ENCODE measurements at places on chromosomes 7 and 10.

GRCh38 chr10:76811430-76811829 lies 826.2 kb downstream of the KCNMA1 start:
- DNase-seq: no peak

GRCh38 chr7:44153948-44154335 lies 12.8 kb upstream of the MYL7 start:
- DNase-seq: no peak

GRCh38 chr7:17311952-17312351 lies 13.5 kb downstream of the AHR start:
- no peak for DNase-seq

DNA sequence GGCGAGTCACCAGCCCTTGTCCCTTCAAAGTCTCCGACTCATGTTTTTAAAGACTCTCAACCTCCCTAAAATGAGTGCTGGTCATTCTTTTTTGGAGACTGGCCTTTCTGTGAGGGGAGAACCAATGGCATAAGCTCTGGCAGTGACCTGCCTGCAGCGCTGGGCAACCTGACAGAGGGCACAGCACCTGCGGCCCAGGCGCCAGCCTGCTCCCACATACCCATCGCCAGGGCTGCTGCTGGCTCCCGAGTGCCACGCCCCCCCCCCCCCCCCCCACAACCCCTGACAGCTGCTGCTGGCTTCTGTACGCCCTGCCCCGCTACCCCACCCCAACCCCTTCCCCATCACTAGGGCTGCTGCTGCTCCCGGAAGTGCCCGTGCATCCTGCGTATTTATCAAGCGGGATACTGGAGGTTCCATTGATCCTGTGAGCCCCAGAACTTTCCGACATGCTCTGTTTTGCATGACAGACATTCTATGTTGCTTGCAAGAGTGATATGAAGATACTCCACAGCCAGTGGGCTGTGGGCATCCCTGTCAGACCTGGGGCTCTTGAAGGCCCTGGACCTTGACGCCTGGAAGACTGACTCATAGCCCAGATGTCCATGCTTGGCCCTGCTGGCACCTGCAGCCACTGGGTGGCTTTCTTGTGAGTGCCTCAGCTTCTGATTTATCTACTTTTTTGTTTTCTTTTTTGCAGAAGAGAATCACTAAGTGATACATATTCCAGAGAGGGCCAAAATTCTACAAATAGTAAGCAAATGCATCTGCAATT lies 243.9 kb downstream of the ZMYND11 start:
- no peak for DNase-seq

DNA sequence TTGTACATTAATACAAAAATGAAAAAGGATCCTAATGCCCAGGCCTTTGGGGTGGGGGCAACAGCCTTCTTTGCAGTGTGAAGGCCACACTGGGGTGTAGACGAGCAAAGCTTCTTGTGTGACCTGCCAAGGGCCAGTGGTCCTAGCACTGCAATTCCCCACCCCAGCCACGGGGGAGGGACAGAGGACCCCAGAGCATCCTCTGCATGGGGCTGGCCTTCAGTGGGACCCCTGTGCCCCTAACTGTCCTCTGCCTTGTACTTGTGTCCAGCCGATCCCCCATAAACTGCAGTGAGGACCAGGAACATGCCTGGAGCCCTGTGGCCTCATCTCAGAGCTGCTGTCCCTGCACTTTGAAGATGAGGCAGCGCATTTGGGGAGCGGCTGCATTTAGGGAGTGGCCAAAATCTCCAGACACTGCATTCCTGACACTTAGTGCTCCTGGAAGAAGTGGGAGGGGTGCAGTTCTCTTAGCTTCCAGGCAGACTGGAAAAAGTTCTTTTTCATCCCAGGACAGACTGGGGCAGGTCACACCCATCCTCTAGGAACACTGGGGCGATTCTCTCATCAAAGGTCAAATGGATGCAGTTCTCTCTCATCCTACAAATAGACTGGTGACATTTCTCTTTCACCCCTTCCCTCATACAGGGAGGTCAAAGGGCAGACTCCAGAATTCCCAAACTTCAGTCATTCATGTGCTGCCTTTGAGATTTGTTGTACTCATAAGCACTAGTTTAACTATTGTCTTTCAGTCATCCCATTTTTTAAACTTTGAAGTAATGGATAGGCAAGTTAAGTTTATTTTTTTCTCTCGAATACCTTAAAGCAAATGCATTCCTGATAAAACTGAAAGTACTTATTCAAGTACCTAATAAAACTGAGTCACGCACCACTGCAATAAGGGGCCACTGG lies 922 bp upstream of the MYO1G start:
- DNase-seq: no peak

DNA sequence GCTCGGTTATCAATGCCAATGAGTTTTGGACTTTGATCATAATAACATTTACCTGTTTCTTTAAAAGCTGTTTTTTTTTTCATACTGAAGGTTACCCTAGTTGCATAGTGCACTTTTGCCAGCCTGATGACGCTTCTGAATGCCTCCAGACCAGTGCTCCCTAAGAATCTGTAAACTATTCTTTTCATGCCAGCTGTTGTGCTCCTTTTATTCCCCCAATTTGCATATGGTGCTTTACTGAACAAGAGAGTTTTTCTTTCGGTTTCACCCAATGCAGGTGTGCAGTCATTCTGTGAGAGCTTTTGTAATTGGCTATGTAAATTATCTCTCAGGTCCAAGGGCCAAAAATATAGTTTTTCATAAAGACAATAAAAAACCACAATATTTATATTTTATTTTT lies 48.1 kb upstream of the GLCCI1 start:
- DNase-seq: no peak

GRCh38 chr10:29584436-29584835 lies 50.3 kb downstream of the SVIL start:
- no peak for DNase-seq

DNA sequence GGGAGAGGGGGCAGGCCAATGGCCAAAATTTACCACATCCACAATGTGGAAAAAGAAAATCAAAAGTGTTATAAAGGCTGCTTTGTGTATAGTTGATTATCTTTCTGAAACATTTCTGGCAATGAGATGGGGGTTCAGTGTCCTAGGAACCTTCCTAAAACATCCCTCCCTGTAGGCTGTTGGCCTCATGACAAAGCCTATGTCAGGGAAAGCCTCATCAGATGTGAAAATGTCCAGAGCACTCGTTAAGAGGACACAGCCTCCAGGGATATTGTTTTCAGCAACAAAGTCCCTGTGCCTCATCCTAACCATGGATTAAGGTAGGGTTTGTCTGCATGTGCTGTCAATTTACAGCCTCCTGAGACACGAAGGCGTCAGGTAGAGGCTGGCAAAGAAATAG lies 17.0 kb downstream of the SUN3 start:
- DNase-seq: no peak

DNA sequence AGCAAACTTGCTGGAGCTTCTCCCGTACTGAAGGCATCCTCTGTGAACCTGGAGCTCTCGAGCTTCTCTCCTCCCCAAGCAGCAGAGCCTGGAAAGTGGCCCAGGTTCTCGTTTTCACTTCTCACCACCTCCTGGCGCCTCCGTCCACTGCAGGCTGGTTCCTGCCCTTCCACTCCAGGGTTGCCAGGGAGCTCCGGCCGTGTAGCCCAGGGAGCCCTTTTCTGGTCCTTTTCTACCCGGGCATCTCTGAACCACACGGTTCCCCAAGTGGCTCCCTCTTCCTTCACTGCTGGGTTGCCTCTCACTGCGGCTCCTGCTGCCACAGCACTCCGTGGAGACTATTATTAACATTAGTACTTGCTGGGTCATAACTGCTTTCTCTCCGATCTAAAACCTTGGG lies 208.6 kb upstream of the PPP2R2D start:
- no peak for DNase-seq

GRCh38 chr10:80191589-80192270 lies 13.6 kb downstream of the ANXA11 start:
- DNase-seq: no peak

- DNase-seq: no peak
Measured at GRCh38 chr7:158247758-158248487, 339.7 kb downstream of the PTPRN2 start.

DNA sequence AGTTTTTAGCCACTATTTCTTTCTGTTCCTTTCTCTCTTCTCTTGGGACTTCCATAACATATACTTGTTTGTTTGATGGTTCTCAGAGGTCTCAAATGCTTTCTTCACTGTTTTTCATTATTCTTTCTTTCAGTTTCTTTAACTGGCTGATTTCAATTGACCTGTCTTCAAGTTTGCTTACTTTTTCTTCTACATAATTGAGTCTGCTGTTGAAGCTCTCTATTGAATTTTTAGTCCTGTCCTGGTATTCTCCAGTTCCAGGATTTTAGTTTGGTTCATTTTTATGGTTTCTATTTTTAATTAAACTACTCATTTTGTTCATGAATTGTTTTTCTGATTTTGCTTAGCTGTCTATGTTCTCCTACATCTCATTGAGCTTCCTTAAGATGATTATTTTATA lies 1305.3 kb upstream of the CELF2 start:
- DNase-seq: no peak

GRCh38 chr7:42137431-42137830 lies 99.6 kb downstream of the GLI3 start:
- no peak for DNase-seq

DNA sequence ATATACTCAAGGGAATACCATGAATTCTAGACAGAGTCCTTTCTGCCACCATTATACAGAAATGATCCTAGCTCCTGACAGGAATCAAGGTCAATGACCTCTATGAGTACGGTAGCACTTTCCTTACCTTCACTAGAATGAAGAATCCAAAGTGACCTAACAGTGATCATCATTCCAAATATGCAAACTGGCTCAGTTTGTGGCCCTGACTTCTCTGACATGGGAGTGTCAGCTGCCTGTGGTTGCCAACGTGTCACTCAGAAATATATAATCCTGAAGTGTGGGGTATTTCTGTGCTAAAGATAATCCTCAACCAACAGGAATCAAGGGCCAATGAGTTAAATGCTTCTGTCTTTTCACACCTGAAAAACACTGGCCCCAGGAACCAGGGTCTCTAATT lies 45.7 kb downstream of the COPG2 start:
- no peak for DNase-seq

DNA sequence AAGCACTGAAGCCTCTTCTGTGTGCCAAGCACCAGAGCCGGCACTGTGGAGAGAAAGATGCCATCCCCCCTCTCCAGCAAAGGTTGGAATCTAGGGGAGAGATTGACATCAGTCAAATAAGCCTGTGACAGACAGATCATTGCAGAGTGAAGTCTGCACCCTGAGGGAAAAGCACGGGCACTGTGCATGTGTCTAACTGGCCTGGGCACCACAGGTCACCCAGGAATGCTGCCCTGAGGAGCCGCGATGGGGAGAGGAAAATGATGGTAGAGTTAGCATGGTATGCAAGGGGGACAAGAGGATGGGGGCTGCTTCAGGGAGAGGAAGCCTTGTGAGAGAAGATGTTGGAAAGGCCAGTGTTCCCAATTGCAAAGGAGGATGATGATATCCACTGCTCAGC lies 261.0 kb downstream of the GRID1 start:
- DNase-seq: no peak

DNA sequence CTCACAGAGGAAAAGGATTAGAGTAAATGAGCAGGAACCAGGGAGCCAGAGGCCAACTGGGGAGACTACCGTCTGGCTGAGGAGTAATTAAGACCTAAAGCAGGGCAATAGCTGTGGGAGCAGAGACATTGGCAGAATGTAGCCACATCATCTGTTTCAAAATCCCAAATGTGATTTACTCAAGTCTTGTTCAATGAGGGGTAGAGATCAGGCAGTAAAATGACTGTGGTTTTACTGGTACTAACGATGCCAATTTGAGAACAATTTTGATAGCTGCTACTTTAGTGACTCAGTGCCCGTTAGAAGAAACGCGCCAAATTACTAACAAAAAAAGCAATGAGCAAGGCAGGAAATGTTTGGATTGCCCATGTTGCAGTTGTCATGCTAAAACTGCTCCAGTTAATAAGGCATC lies 12.7 kb upstream of the MIOS start:
- DNase-seq: peak; percentile 74

- DNase-seq: no peak
Measured at GRCh38 chr7:149494738-149495368, 2.8 kb downstream of the ZNF746 start.

- DNase-seq: peak; percentile 45
Measured at GRCh38 chr7:110386913-110387312, 704.0 kb upstream of the LRRN3 start.

GRCh38 chr7:98788966-98789365 lies 80.8 kb downstream of the TMEM130 start:
- peak; percentile 21 for DNase-seq

GRCh38 chr10:103843045-103843444 lies 12.3 kb downstream of the SH3PXD2A start:
- no peak for DNase-seq

- no peak for DNase-seq
Measured at GRCh38 chr10:54710918-54711317, 90.1 kb downstream of the PCDH15 start.

DNA sequence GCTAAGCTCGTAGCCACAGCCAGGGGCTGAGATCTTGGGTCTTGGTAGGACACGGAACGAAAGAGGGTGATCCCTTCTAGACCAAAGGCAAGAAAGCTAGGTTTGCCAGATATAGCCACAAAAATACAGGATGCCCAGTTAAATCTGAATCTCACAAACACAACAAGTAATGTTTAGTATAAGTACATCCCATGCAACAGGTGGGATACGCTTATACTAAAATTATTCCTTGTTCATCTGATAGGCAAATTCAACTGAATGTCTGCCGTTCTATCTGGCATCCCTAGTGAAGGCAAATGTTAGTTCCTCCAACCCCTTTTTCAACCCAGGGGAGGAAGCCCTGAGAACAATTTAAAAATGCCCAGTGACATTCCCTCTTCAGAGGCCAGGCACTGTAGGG lies 131.1 kb upstream of the MGMT start:
- DNase-seq: no peak

DNA sequence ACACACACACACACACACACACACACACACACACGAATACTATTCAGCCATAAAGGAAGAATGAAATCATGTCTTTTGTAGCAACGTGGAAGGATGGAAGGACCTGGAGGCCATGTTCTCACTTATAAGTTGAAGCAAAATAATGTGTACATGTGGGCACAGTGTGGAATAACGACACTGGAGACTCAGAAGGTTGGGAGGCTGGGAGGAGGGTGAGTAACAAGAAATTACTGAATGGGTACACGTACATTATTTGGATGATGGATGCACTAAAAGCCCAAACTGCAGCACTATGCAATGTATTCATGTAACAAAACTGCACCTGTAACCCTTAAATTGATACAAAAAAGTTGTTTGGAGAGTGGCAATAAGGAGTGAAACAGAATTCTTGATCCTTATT lies 32.1 kb downstream of the KMT2C start:
- DNase-seq: no peak

- DNase-seq: peak; percentile 5
Measured at GRCh38 chr7:139431459-139431858, 52.0 kb downstream of the KLRG2 start.

Data from fibroblast of upper back skin (primary cell).